ENCODE measurements at places on chromosomes 4 and X.
A peak's percentile ranks its signal among the peaks of the same experiment; 100 is the strongest.

DNA sequence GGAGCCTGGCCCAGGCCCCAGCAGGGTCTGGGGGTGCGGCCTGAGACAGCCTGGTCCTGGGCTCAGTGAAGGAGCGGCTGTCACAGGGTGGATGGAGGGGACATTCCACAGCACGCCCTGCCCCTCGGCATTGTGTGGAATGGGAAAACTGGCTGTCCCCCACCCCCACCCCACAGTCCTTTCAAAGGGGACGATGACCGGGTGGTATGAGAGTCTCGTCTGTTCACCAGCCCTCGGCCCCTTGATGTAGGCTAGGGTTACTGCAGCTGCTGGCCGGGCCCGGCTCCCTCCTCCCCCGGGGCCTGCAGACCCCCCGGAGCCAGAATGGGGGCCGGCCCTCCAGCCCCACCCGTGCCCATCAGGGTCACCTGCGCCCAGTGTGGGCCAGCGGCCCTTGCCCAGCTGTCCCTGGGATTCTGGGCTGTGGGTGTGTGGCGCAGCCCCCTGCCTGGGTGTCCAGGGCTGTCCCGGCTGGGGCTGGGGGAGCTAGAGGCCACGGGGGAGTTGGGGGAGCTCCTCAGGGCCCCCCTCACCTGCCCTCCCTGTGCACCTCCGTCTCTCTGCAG is 11.7 kb downstream of the FGFRL1 start:
- no peak for DNase-seq

GRCh38 chrX:38803588-38804431 is 2.6 kb downstream of the MID1IP1 start:
- peak; percentile 75 for DNase-seq

- DNase-seq, result no peak
These were observed 900.9 kb downstream of the RAB28 start for GRCh38 chr4:12583275-12583674.

DNA sequence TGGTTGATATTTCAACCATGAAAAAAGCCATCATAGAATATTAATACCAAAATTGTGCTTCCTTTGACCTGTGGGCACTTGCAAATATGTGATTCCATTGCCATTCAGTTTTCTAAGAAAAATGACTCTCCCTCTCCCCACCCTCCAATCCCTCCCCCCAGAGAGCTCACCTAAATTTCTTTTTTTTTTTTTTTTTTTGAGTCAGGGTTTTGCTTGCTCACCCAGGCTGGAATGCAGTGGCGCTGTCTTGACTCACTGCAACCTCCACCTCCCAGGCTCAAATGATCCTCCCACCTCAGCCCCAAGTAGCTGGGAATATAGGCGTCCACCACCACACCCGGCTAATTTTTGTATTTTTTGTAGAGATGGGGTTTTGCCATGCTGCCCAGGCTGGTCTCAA is 47.0 kb downstream of the SNX25 start:
- no peak for DNase-seq

DNA sequence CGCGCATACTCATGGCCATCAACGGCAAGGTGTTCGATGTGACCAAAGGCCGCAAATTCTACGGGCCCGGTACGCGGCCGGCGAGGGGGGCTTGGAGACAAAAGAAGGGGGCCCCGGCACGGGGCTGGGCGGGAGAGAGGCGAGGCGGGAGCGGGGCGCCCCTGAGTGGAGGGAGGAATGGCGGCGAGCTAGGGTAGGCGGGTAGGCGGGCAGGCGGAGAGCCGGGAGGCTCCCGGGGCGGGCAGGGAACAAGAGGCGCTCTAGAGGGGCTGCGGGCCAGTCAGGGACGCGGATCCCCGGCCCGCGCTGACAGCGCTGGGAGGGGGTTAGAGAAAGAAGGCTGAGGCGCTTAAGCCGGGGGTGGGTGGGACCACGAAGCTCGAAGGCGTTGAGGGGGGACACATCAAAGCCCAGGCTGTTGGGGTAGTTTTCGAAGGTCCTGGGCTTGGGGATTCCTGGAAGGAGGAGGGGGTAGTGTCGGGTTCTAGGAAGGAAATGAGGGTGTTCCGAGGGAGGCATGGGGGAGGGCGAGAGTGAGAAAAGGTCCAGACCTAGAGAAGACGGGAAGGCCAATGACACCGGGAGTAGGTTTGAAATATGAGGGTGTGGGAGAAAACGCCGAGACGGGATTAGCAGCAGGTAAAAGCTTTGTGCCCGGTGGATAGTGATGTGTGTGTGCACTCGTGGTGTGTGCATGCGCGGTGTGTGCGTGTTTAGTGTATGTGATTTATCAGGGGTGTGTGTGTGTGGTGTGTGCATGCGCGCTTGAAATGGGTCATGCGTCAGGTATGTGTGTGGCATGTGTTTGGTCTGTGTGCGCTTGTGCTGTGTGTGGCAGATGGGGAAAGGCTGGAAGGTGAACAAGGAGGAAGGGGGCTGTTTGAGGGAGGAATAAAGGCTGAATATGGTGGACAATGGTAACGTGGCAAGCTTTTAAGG is 807 bp downstream of the PGRMC1 start:
- no peak for DNase-seq

DNA sequence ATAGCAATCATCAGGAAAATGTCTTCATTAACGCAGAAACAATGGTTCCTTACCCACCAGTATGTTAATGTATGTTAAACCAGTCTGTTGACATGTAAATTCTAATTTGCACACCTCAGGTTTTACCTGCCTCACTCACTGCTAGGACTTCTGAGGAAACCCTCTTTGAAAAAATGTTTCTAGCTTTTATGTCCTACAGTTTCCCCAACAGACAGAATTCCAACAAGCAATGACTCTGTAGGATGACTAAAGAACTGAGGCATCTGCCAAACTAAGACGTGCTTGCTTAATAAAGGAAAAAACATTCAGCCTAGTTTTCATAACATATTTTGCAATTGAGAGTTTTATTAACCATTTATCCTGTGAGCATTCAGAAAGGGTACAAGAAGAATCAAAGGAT is 20.6 kb upstream of the SOX3 start:
- no peak for DNase-seq

DNA sequence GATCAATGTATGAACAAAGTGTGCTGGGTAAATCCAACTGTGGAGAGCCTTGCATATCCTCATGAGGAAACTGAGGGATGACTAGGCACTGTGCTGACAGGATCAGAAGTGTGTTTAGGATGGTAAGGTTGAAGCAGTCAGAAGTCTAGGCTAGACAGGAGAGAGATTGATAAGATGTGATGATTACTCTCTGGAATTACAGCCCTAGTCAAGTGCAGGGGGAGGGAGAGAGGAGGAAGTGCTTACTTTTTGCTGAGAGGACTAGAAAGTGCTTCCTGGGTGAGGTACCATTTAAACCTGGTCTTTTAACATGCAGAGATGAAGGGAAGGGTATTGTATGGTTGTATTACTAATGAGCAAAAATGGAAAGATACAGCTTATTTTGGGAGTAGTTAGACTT is 23.7 kb downstream of the FHIP1A start:
- DNase-seq, result no peak

GRCh38 chrX:85994797-85995196 is 52.6 kb downstream of the CHM start:
- DNase-seq, result no peak

- no peak for DNase-seq
These were observed 79.2 kb downstream of the RTL5 start for GRCh38 chrX:72052415-72053090.

Data from NCI-H1930 (cell line).